ENCODE measurements at places on chromosomes 3 and 15. TPM values are rescaled to one million over a fixed set of nuclear protein-coding genes. Genes with fewer than 3 reads are reported as not detected.

SPINT1 gene
- polyA plus RNA-seq = 0.18 TPM

CDHR4 gene
- polyA plus RNA-seq = not detected

CPLX3 gene
- polyA plus RNA-seq = 0.27 TPM

ZBED2 gene
- not detected for polyA plus RNA-seq

P2RY14 gene
- polyA plus RNA-seq = not detected

B4GALT4 gene
- polyA plus RNA-seq = 11.8 TPM

TMEM207 gene
- polyA plus RNA-seq = not detected

LYSMD4 gene
- 61.4 TPM for polyA plus RNA-seq

STRC gene
- 2.5 TPM for polyA plus RNA-seq

TMEM40 gene
- polyA plus RNA-seq = not detected

STAB1 gene
- polyA plus RNA-seq = 0.50 TPM

EPHA6 gene
- 0.78 TPM for polyA plus RNA-seq

SLC22A14 gene
- polyA plus RNA-seq = 0.16 TPM

TRH gene
- polyA plus RNA-seq = 2.6 TPM

CCR8 gene
- polyA plus RNA-seq = not detected
